SJSA1 (cell line): ENCODE measurements at places on chromosomes 13 and 19.

DNA sequence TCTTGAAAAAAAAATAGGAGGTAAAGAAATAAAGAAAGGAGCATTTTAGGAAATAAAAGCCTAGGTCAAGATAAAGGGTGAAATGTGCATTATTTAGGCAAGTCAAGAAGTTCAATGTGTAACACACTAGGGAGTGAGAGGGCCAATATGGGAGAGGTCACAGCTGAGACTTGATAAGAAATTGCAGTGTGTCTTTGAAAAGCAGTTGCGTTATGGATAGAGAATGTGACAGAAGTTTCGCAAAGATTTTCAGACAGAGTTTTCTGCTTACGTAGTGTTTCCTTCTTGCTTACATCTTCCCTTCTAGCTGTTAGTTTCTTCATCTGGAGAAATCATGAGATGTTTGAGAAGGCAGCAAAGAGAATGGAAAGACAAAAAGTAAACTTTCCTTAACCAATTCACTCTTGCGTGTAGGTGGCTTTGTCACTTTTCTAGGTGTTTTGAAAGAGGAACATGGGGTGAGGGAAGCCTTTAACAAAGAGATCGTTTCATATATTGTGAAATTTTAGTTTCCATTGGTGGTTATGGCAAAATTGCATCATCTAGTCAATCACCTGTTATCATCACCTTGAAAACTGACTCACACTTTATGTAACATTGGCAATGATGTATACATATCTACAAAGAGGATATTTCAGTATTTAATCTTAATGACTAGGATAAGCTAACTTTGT lies 975.5 kb downstream of the OLFM4 start:
- DNase-seq: no peak

- DNase-seq: peak; percentile 32
Measured at GRCh38 chr19:35170359-35171061, 16.0 kb downstream of the FXYD5 start.

DNA sequence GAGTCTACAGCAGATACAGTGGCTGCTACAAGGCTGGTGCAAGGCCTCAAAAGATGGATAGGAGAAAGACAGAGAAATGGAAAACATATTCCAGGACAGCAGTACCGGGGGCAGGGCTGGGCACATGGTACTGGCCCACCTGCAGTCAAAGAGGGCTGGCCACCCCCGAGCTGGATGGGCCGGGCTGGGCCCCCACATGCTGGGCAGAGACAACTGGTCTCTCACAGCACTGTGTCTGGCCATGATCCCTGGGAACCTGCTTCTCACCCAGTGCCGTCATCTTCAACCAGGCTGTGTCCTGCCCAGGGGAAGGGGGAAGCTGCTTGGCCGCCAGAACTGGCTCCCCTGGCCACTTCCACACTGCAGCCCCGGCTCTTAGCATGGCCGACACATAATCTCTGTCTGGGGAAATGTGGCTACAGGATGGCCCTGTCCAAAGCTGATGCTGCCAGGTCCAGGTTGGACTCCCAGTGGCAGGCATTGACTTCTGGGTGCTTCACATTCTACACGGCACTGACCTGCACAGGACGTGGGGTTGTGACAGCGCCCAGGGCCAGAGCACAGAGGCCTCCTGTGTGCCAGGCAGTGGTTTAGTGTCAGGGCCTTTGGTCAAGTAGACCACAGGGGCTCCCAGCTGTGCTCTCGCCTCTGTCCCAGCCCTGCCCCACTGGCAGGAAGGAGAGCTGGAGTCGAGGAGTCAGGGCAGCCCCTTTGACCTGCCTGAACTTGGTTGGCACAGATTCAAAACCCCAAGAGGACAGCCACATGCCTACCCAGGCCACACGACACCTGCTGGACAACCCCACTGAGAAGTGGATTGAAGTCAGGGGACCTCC lies 21.7 kb downstream of the PEPD start:
- DNase-seq: no peak

DNA sequence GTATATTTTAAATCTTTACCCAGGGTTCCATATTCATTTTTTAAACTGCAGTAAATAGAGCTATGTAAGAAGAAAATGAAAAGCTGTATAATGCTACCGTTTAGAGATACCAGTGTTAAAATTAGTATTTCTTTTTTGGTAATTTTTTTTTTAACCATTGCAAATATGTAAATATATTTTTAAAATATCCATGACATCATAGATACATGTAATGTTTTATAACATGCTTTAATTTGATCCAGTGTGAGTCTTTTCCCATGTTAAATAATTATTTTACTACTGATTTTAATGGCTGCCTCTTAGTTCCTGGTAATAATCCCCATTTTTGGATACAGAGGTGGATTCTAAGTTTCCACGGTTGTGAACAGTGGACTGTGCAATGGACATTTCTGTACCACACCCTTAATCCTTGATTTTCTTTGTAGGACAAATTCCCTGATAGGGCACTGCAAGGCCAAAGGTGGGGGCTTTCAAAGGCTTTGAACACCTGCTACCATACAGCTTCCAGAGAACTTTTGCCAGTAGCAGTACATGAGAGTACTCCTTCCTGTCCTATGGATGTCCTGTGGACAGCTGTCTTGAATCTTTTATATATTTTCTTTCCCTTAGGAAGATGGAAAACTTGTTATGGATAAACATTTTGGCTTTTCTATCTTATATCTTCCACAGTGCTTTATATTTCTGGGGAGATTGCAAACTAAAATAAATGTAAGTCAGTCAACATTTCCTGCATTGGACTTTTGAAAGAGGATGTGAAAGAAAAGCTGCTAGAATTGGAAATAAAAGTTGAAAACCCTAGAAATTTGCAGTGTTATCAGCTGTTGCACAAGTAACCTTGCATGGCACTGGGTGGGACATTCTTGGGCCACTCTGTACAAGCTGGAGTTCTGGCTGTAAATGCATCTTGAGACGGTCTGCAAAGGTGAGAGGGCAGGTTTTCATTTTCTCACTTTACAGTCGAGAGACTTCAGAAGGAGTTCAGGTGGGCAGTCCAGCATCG lies 46.8 kb downstream of the ARHGEF7 start:
- no peak for DNase-seq

DNA sequence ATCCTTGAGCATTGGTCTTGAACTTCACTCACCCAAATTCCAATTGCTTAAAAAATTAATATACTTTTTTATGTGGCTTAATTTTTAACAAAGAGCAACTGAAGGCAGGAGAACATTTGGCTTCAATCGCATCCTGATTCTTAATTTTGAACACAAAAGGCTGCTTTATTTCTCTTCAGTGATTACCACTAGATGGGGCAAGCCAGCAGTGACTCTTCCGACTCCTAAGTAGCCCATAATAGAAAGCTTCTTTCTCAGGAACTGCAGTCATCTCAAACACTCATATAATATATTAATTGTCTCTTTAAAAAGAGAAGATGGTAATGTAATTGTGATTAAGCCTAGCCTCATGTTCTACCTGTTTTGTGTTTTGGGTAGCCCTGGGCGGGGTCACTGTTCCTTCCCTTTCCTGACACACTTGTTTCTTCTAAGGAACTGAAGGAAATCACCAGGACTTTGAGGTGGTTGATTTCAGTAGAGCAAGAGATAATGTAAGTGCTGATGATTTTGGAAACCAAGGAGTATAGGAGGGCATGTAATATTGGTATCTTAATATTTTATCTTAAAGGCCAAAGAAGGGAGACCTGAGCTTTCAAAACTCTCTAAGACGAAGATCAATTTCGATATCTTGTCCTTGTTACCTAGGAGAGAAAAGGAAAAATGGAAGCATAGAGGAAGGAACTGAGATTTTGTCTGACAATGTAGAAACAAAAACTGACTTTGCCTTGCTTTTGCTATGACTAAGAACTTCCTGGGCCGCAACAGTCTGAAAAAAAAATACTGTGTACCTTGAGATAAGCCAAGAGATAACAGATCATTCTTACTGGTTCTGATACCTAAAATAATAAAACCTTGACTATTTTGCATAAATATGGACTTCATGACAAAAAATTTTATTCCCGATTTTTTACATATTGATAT lies 73.1 kb downstream of the TNFSF13B start:
- peak; percentile 40 for DNase-seq

GRCh38 chr13:33871207-33872004 lies 53.5 kb downstream of the RFC3 start:
- no peak for DNase-seq

DNA sequence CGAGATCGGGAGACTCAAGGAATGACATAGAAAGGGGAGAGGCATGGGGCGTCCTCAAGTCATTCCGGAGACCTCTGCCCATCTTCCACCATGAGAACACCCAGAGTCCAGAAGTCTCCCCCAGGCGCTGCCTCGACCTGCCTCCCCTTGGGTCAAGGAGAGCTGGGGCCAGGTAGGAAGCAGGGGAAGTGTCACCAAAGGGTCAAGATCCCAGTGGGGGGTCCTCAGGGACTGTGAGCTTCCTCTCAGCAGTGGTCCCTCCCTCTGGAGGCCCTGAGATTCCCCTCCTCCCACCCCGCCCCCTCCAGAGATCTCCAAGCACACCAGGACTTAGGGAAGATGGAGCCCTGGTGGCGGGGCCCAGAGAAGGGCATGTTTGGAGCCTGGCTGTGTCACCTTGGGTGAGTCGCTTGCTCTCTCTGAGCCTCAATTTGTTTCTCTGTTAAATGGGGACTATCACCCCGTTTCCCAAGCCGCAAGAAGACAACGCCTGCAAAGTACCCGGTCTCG lies 919 bp downstream of the DACT3 start:
- no peak for DNase-seq

GRCh38 chr19:39645800-39646411 lies 9.8 kb upstream of the LGALS16 start:
- DNase-seq: no peak

GRCh38 chr19:32318884-32319520 lies 26.4 kb upstream of the ZNF507 start:
- peak; percentile 24 for DNase-seq
